HTR-8/SVneo (cell line): ENCODE measurements at places on chromosomes 1 and 21.

GRCh38 chr1:1374589-1374928 is 448 bp downstream of the AURKAIP1 start:
- DNase-seq, result no peak

DNA sequence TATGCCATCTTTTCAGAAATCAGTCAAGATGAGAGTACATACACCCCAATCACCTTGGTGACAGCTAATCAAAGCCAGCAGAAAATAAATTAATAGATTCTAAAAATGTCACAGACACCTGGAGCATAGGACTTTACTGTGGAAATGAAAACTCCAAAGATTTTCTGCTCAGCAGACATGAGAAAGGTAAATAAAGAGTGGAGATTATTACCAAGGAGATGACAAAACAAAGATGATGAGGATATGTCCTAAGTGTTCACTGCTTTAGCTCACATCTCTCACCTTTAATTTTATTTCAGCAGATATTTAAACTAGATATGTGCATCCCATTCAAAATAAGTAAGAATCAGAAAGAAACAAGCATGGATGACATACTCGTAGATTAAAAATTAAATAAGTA is 14.8 kb upstream of the KCNT2 start:
- no peak for DNase-seq

DNA sequence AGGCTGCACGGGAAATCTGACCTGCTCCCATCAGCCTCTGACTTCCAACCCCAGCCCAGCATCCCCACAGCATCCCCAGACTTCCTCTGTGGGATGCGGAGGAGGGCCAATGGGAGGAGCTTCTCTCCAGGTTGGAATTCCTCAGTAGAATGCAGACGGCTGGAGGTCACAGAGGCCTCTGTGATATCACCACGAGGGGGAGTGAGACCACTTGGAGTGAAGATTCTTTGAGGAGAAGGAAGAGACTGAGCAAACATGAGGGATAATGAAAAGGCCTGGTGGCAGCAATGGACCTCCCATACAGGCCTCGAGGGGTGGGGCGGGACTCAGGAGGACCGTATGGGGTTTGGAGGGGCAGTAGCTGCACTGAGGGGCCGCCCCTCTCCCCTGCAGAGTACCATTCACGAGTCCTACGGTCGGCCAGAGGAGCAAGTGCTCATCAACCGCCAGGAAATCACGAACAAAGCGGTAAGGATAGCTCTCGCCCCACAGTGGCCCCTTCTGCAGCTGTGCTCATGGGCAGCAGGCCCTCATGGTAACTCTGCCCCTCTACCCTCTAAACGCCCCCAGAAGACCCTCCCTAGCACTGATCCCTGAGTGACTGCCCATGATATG is at the start of gene CATSPER4:
TSS of gene CATSPER4 (plus strand) at position 230 of the 615 bp plus-strand sequence. CDS start at position 256, 26 bp downstream.
- peak; percentile 53 for DNase-seq

- DNase-seq, result no peak
Observed at GRCh38 chr21:22855581-22855980, 1857.4 kb downstream of the NCAM2 start.

- DNase-seq, result no peak
Observed at GRCh38 chr1:33460947-33461629, 11.4 kb upstream of the ZSCAN20 start.

DNA sequence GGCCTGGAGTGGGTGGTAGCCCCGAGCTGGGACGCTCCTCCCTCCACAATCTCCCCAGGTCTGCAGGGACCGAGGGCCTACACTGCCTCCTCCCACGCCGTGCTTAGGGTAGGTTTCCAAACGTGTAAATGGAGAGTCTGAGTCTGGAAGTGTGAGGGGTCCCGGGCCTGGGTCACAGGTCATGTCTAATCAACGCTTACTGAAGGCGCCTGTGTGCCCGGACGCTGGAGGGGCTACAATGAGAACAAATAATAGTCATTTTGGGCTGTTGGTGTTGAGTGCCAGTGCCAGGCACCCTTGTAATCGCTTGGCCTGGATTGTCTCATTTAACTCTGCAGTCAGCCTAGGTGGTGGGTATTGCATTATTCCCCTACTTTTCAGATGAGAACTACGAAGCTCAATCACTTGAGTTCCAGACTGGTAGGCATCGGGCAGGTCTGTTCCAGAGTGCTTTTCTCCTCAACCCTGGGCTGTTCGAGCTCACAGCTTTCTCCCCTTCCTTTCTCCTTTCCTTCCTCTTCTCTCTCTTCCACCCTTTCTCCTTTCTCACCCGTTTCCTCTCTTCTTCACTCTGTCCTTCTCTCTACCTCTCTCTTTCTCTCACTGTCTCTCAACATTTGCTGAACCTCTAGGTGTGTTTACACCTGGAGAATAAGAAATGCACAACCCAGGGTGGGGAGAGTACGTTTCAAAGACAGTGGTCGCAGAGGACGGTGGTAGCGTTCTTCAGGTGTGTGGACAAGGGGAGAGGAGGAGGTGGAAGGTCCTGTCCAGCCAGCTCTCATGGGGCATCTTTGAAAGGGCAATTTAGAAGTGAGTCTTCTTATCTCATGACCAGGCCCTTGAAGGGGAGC is 883 bp downstream of the SLC66A1 start:
- no peak for DNase-seq

DNA sequence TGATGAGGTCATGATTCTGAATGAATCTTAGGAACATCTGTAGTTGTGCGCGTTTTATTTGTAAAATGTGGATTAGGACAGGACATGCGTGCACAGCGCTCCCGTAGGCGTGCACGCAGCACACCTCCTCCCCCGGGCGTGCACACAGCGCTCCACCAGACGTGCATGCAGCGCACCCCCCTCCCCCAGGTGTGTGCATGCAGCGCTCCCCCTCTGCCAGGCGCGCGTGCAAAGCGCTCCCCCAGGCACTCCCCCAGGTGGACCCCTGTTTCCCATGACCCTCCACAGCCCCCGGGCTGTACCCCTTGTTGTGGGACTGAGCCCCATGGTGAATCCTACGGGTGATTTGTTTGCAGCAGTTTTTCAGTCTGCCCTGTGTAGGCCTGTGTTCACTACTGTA is 61.6 kb downstream of the S100B start:
- no peak for DNase-seq

- DNase-seq, result no peak
Observed at GRCh38 chr1:103859721-103860120, 110.0 kb downstream of the AMY1C start.

DNA sequence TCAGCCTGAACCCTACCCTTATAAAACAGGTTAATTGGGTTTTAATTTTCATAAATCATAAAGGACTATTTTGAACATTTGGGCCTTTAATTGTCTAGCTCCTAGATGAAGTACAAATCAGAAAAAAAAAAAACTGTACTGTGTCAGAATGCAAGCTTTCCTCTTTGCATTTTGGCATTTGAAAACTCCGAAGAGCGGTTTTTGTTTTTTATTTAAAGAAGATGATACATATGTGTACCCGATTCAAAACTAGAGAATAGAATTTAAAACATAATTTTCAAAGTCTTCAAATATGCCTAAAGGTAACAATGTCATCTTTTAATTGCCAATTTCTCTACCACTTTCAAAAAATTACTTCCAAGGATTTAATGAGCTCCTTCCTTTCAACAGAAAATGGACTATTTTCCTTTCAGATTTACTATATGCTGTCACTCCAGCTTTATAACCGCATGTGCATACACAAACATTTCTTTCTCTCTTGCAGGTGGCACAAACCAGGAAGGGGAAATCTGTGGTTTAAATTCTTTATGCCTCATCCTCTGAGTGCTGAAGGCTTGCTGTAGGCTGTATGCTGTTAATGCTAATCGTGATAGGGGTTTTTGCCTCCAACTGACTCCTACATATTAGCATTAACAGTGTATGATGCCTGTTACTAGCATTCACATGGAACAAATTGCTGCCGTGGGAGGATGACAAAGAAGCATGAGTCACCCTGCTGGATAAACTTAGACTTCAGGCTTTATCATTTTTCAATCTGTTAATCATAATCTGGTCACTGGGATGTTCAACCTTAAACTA is 33.7 kb downstream of the MRPL39 start:
- DNase-seq, result peak; percentile 64

- no peak for DNase-seq
Observed at GRCh38 chr1:244758708-244759107, 76.8 kb upstream of the COX20 start.

DNA sequence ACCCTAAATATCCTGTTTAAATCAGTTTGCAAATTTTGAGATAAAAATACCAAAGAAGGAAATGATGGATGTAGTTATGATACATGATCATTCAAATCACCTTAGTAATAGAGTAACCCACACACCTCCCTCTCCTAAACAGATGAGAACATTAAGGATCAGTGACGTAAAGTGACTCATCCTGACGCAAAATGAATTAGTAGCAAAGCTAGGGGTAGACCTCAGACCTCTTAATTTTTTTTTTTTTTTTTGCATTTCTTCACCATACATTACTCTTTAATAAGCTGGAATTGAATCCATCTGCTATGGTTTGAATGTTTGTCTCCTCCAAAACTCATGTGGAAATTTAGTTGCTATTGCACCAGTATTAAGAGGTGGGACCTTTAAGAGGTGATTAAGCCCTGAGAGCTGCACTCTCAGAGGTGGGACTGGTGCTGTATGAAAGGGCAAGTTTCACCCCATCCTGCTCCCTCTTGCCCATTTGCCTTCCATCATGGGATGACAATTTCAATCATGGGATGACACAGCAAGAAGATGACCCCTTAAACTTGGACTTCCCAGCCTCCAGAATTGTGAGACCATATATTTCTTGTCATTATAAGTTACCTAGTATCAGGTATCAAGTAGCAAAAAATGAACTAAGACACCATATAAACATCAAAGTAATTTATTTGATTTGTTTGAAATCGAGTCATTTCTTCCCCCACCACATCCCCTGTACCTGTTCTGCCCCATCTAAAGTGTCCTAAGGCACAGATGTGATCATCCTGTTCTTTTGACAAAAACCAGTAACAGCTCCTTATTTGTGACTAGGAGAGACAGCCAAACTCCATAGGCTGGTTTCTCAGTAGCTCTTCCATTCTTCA is 114.6 kb upstream of the DUSP10 start:
- no peak for DNase-seq

GRCh38 chr1:168734271-168734670 is 5.3 kb upstream of the DPT start:
- DNase-seq, result no peak

DNA sequence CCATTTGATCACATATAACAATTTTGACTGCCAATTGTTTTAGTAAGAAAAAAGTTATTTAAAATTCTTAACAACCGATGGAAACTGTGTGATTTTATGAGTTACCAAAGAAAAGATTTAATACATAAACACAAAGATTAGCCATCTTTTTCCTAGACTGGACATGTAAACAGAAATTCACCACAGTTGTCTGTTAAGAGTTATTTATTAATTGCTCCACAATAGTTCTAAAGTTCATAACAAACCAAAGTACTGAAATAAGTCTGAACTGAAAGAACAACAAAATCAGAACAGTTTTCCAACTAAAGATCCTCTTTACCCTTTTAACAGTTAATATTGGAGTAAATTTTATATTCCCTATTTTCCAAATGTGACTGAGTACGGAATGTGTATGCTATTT is 8.6 kb downstream of the ZNF281 start:
- no peak for DNase-seq

- no peak for DNase-seq
Observed at GRCh38 chr1:7505771-7506453, 265.2 kb upstream of the VAMP3 start.
